ENCODE measurements at places on chromosomes 3 and 15.
A peak's percentile ranks its signal among the peaks of the same experiment; 100 is the strongest.

DNA sequence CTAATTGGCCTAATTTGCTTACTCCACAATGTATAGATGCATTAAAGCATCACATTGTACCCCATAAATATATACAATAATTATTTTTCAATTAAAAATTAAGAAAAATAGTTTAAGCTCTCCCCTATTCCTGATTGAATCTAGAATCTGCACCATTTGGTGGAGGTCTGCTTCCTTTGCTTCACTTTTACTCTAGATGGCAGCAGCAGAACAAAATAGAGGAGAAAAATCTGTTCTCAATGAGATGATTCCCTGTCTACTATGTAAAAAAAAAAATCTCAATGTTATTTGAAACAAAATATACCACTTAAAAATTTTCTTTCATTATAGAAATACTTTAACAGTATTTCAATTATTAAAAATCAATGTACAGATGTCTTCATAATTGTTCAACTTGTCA lies 109.6 kb upstream of the FXR1 start:
- DNase-seq = no peak

DNA sequence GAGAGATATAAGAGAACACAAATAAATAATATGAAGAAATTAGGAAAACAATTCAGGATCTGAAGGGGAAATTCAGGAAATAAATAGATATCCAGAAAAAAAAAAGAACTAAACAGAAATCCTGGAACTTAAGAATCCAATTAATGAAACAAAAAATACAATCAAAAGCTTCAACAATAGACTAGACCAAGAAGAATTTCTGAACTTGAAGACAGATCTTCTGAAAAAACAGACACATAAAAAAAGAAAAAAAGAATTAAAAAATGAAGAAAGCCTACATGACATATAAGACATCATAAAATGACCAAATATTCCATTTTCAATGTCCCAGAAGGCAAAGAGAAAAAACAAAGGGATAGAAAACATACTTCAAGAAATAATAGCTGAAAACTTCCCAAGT lies 68.3 kb upstream of the IMPG2 start:
- DNase-seq = no peak

- no peak for DNase-seq
Measured at GRCh38 chr15:42056934-42057798, 36.3 kb upstream of the PLA2G4E start.

- no peak for DNase-seq
Measured at GRCh38 chr3:129985113-129985512, 10.6 kb downstream of the TRH start.

DNA sequence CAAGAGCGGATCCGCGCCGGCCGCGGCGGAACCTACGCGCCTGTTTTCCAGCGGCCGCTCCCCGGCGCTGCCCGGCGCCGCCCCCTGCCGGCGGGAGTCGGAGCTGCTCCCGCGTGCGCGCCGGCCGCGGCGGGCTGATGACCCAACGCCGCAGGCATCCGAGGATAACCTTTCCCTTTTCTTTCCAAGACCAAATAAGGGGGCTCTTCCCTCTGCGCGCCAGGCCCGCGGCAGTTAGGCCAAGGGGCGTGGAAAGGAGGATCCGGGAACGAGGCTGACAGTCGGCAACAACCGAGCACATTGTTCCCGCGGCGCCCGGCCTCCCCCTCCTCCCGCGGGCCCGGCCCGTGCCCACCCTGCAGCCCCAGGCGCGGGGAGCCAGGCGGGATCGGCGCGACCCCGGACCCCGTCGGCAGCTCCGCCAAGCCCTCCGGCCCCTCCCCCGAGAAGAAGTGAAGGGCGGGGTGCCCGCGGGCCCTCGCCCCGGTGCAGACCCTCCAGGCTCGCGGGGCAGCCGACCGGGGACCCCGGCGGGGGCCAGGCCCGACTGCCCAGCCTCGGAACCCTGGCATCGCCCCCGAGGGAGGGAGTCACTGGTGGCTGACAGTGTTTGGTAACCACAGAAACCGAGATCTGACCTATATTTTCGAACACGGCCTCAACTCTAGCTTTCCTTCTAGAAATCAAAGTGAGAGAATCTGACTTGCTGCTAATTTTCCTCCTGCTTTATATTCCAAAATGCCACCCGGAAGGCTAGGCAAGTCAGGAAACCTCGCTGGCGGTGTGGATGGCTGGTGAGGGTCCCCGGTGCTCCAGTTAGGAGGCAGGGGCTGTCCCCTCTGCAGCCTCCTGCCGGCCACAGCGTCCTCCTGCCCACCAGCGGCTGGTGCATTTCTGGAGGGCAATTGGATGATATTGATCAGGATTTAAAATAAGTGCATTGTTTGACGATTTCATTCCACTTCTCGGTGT lies 45.6 kb upstream of the SYNM start:
- peak; percentile 11 for DNase-seq

Measured in LNCaP clone FGC (cell line).